CD4-positive, alpha-beta T cell treated with Interleukin-21 for 1 hour (primary cell): ENCODE measurements at places on chromosomes 5 and 9.

DNA sequence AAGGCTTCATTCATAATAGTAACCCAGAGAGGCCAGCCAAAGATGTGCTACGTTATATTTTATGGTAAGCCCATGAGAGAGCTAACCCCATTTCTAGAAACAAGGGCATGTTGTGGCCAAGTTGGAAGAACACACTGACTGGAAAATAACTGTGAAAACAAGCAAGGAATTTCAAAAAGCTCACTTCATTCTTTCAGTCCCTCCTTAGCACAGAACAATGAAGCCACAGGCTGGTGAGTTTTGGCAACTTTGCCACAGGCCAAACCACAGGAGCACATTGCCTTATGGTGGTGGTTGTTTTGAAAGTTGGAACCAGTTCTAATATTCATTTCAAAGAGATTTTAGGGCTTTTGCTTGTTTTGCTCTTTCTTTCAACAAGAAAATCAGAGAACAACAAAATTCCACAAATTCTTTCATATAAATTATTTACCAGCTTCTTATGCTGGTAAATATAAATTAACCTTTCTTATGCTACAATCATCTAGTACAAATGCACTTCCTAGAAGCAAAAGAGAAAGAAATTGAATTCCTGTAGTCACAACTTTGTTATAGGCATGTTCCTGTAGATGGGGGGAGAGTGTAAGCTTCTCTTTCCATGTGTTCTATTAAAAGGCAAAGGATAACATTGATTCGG, 225.4 kb upstream of the RFX3 start:
- no peak for DNase-seq

GRCh38 chr5:86929123-86929766, 311.5 kb downstream of the COX7C start:
- no peak for DNase-seq

GRCh38 chr5:139897982-139898381, 102.4 kb downstream of the PSD2 start:
- no peak for DNase-seq

DNA sequence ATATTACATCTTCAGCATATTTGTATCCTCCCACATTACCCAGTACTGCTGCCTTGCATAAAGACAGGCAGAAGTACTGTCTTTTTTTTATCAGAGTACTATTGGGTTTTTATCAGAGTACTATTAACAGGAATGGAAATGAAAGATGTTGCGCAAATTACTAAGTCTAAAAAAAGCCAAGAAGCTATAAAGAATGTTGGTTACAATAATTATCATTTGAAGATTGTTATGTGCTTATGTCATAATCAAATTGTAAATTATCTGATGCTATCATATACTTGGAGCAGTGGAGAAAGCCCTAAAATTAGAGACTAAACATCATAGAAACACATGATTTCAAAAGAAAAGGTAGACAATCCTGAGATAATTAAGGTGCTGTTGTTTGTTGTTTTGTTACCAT, 188.8 kb downstream of the CCDC192 start:
- DNase-seq, result no peak

DNA sequence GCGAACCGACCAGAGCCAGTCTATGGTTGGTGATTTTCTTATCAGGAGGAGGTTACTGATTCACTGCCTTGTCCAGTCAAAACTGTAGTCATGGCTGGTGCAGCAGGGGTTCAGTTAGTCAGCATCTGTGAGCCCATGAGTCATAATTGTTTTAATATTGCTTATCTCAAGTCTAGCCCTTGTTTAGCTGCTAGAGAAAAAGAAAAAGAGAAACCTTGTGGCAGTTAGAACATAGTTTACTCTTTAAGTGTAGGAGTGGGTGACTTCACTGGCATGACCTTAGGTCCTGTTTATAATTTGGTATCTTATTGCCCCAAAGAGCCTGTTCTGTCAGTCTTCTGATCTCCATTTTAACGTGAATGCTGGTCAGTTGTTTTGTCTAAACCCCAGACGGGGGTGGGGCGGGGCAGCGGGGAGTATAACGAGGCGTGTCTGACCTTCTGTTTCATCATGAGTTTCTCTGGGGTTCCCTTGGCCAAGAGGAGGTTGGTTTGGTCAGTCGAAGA, 76.9 kb upstream of the NFIL3 start:
- DNase-seq, result no peak
